ENCODE measurements at places on chromosomes 2 and 18. TPM values are rescaled to one million over a fixed set of nuclear protein-coding genes. Genes with fewer than 3 reads are reported as not detected.

PCARE gene
- not detected for total RNA-seq

HOXD8 gene
- 5.3 TPM for total RNA-seq

RAD51AP2 gene
- not detected for total RNA-seq

LAMA3 gene
- total RNA-seq = 52.1 TPM

PAX3 gene
- not detected for total RNA-seq

PRKAG3 gene
- not detected for total RNA-seq

FAM237A gene
- not detected for total RNA-seq

DNPEP gene
- 62.6 TPM for total RNA-seq

All from A549 treated with Hydrocortisone at 1 μM for 4 hours (cell line).